NCI-H1436 (cell line): ENCODE measurements at places on chromosomes 3 and 15.

DNA sequence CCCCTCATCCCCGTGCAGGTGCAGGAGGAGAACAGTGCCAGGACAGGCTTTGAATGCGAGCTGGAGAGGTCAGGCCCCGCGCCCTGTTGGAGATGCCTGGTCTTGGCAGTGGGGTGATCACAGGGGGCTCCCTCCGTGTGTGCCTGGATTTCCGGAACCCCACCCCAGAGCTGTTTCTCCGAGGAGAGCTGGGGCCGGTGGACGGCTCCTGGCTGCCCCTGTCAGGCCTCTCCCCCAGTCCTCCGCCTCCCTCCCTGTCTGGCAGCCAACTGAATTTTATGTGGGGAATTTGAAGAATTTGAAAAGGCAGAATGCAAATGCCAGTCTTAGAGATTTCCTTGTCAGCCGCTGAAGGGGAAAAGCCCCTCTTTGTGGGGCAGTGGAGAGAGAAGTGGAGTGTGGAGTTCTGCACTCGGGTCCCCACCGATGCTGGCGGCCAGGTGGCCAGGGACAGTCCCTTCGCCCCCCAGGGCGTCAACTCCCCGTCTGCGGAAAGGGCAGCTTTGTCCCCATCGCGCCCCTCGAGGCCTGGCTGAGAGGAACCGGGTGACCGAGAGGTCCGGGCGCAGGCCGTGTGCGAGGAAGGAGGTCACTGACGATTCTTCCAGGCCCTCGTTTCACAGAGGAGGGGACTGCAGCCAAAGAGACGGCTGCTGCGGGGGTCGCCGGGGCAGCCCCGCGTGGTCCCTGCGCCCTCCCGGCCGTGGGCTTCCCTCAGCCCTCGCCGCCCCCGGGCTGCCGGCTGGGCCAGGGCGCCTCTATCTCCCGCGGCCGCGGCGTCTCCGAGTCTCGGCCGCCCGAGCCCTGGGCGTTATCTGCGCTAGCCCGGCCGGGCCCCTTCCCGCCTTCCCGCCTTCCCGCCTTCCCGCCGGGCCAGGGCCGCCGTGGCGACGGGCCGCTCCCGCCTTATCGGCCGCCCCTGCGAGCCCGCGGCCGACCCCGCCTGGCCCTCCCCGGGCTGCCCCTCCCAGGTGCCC lies 56.0 kb upstream of the LCTL start:
- no peak for DNase-seq

GRCh38 chr15:58442122-58442521 lies 10.3 kb downstream of the LIPC start:
- DNase-seq = no peak

GRCh38 chr15:75029378-75030022 lies 6.1 kb downstream of the PPCDC start:
- DNase-seq = peak; percentile 69

DNA sequence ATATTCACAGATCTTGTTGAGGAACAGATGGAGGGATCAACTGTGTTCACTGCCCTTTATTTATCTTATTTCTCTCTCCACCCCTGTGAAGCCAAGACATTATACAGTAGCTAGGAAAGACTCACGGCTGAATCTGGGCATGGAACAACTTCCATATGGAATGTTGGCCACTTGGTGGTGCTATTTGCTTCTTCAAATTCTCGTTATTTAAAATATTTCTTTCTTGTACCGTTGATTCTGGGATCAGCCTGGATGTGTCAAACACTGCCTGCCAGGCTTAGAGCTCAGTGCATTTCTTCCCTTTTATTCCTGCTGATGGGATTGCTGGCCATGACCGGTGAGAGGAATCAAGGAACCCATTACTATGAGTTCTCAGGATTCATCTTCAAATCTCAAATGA lies 17.5 kb upstream of the GASK1A start:
- no peak for DNase-seq

- DNase-seq = no peak
These were observed 289.0 kb downstream of the SLC9A9 start for GRCh38 chr3:143559296-143559695.

DNA sequence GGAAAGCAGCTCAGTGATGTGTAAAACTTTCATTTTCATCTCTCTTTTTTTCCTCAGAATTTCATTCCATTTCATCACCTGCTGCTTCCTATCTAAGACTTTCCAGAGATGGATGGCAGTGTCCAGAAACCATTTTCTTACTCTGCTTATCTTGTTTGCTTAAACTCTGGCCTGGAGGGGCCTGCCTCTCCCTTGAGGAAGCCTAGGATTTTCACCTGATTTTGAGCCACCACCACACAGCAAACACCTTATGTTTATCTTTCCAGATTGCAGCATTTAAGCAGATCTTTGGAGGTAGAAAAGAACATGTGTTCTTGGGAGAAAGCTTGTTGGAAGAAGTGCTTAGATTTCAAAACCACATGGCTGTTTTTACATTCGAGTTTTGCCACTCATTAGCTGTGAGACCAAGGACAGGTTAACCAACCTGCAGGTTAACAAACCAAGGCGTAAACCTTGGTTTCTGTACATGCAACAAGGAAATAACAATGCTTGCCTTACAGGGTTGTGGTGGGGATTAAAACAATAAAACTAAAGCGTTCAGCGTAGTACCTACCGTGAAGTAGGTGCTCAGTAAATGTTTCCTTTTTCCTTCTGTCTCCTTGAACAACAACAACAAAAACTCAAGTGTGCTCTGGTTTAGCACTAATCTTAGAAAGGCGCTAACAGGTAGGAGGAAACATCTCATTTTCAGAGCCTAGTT lies 120.3 kb downstream of the CLSTN2 start:
- no peak for DNase-seq

GRCh38 chr3:44342176-44342790 lies 3.7 kb downstream of the TCAIM start:
- no peak for DNase-seq

DNA sequence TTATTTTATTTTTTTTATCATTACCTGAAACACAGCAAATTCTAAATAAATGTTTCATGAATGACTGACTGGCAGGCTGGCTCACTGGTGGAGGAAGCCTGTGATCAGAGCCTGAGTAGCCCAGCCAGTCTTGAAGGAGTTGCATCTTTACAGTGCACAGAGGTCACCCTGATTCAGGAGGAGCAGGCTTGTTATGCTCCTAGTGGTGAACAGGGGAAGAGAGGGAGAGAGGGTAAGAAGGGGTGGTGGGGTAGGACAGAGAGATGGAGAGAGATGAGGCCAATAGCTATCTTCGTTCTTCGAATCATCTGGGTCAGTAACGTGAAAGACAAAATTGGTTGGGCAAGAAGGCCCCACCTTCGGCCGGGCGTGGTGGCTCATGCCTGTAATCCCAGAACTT lies 202.6 kb upstream of the MCTP2 start:
- no peak for DNase-seq
